Calu3 (cell line): ENCODE measurements at places on chromosomes 13 and 19. TPM values are rescaled to one million over a fixed set of nuclear protein-coding genes. Genes with fewer than 3 reads are reported as not detected.

SERPINE3 gene
- total RNA-seq, result not detected in 2 replicates

GRCh38 chr13:109154546-109154945 lies 525.1 kb downstream of the MYO16 start:
- no peaks in the 10 kb centered on the region for H3K27me3 ChIP-seq
- no peak for DNase-seq
- peaks cover 36% of the 10 kb centered on the region for H3K4me1 ChIP-seq
- peaks cover 5% of the 10 kb centered on the region for H3K36me3 ChIP-seq
- H3K4me3 ChIP-seq, result no peak overlapping the region

DNA sequence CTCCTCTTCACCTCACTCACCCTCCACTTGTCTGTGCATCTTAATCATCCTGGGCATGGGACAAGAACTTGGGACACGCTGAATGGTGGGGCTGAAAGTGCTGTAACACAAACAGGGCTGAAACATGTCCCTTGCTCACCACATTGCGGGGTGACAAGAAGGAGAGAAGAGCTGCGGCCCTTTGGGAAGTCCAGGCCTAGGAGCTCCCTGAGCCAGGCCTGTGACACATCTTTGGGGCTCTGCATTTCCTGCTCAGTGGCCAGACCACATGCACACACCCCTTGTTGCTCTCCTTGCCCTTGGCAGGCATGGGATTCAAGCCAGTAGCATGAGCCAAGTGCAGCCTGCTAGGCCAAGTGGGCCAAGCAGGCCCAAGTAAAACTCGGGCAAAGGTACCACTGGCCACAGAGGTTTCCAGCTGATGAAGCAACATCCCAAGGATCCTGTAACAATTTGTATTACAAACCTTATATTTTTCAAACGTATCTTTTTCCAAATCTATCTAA lies 1384.3 kb upstream of the PCDH20 start:
- no peak overlapping the region for H3K27ac ChIP-seq
- H3K36me3 ChIP-seq, result no peaks in the 10 kb centered on the region
- H3K4me3 ChIP-seq, result no peak overlapping the region
- no peaks in the 10 kb centered on the region for H3K27me3 ChIP-seq

ZNF560 gene
- not detected in 2 replicates for total RNA-seq

DNA sequence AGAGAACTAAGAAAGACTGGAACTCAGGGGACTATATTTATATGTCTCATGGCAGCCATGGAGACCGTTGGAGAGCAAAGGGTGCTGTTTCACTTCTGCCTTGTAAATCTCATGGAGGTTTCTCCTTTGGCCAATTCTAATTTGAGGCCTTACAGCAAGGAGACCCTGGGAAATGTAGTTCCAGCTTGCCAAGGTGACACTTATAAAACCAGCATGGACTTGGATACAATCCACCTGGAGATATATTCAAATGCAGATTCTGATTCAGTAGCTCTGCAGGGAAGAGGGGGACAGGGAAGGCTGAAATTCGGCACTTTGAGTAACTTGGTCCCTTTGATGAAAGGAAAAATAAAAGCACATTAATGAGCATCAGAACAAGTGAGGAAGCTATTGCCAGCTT lies 90.0 kb downstream of the OXGR1 start:
- no peaks in the 10 kb centered on the region for H3K36me3 ChIP-seq
- no peak overlapping the region for H3K4me3 ChIP-seq
- H3K27me3 ChIP-seq, result peaks cover 24% of the 10 kb centered on the region

- H3K27me3 ChIP-seq, result peaks cover 48% of the 10 kb centered on the region
- no peak overlapping the region for H3K27ac ChIP-seq
- DNase-seq, result no peak
- no peaks in the 10 kb centered on the region for H3K4me1 ChIP-seq
- no peak overlapping the region for H3K4me3 ChIP-seq
- H3K36me3 ChIP-seq, result no peaks in the 10 kb centered on the region
These were observed 21.4 kb downstream of the PABPC3 start for GRCh38 chr13:25117312-25117711.

DNA sequence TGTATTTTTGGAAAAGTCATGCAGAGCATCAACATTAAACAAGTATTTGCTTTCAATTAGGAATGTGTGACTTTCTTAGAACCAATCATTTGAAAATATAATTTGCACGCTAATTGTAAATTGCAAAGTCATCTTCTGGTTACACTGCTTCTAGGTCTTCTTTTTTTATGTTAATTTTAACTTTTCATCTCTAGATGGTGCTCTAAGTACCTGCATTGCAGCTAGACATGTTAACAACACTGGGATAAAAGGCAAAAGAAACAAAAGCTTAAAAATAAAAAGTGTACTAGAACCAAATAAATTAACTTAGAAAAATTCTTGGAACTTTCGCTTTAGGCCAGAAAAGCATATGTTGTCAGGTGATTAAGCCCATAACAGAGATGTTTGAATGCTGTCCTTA lies 2758.2 kb downstream of the PCDH9 start:
- no peak overlapping the region for H3K27ac ChIP-seq
- DNase-seq, result no peak
- H3K36me3 ChIP-seq, result no peaks in the 10 kb centered on the region
- H3K4me3 ChIP-seq, result no peak overlapping the region
- H3K27me3 ChIP-seq, result no peaks in the 10 kb centered on the region

GRCh38 chr13:31930490-31930889 lies 101.1 kb upstream of the FRY start:
- peaks cover 5% of the 10 kb centered on the region for H3K36me3 ChIP-seq
- H3K27ac ChIP-seq, result no peak overlapping the region
- DNase-seq, result no peak
- H3K4me1 ChIP-seq, result peaks cover 9% of the 10 kb centered on the region

ZNF486 gene
- total RNA-seq, result 0.91 TPM in 1 of 2 replicates, not detected in the other

GRCh38 chr13:71610876-71611275 lies 256.1 kb downstream of the DACH1 start:
- no peak for DNase-seq
- no peaks in the 10 kb centered on the region for H3K4me1 ChIP-seq
- H3K27ac ChIP-seq, result no peak overlapping the region
- no peak overlapping the region for H3K4me3 ChIP-seq
- no peaks in the 10 kb centered on the region for H3K36me3 ChIP-seq

DNA sequence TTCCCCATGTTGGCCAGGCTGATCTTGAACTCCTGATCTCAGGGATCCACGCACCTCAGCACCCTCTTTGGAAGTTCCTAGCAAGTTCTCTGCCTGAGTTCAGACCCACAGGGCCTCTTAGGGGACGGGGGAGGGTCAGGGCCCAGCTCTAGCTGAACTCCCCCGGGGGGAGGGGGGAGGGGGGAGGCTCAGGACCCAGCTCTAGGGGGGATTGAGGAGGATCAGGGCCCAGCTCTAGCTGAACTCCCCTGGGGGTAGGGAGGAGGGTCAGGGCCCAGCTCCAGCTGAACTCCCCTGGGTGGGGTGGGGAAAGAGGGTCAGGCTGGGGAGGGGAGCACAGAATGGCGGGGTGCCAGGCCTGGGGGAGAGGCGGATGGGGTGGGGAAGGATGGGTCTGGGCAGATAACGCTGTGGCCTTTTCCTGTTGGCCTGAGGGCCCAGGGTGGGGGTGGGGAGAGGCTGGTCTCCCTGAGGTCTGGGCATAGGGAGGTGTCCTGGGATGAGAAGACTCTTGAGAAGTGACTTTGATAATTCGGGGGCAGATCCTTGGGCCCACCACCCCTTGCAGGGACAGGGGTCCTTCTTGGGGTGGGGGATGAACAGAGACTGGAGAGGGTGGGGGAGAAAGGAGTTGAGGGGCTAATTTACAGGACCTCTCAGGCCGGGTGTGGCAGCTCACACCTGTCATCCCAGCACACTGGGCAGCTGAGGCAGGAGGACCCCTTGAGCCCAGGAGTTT lies 5.5 kb upstream of the PTBP1 start:
- peaks cover 8% of the 10 kb centered on the region for H3K36me3 ChIP-seq
- no peaks in the 10 kb centered on the region for H3K27me3 ChIP-seq
- no peaks in the 10 kb centered on the region for H3K4me1 ChIP-seq
- no peak for DNase-seq
- no peak overlapping the region for H3K4me3 ChIP-seq

GJB2 gene
- total RNA-seq, result 3.9 and 4.6 TPM in 2 replicates

GRCh38 chr13:79267560-79267959 lies 138.5 kb downstream of the RBM26 start:
- H3K36me3 ChIP-seq, result no peaks in the 10 kb centered on the region
- DNase-seq, result no peak
- H3K27me3 ChIP-seq, result no peaks in the 10 kb centered on the region

GRCh38 chr13:49319951-49320350 lies 72.2 kb downstream of the CDADC1 start:
- H3K4me1 ChIP-seq, result no peaks in the 10 kb centered on the region
- DNase-seq, result no peak
- H3K36me3 ChIP-seq, result no peaks in the 10 kb centered on the region
- no peak overlapping the region for H3K4me3 ChIP-seq

DNA sequence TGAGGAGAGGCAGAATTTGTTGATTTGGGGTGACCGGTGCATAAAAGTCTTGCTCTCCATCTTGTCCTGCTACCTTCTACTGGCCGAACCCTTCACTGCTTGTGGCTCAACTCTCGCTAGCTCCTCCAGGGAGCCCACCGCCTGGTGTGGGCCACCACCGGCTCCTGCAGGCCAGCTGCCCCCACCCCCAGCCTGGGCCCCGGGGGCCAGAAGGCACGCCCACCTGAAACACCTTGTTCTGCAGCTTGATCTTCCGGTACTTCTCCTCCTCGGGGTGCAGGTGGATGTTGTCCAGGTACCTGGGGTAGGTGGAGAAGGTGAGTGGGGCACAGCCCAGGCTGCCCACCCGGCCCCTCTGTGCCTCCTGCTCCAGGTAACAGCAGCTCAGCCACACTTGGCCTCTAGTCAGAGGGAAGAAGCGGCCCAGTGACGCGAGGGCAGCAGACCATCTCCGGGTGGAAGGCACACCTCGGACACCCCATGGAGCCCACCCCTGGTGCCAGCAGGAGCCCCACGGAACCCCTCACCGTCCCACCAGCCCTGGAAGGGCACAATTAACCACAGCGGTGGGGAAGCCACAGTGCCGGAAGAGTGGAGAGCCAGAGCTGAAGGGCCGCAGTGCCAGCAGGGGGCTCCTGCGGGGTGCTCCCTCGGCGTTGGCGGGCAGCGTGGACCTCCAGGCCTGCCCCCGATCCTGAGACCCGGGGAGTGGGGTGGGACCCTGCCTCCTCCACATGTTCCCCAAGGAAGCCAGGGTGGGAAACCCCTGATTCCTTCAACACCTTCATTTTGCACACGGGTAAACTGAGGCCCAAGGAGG lies 10.1 kb downstream of the UBXN6 start:
- no peak overlapping the region for H3K4me3 ChIP-seq
- H3K27ac ChIP-seq, result no peak overlapping the region
- H3K36me3 ChIP-seq, result peaks cover 23% of the 10 kb centered on the region
- DNase-seq, result no peak
- H3K27me3 ChIP-seq, result no peaks in the 10 kb centered on the region
- no peaks in the 10 kb centered on the region for H3K4me1 ChIP-seq

PSG7 gene
- not detected in 2 replicates for total RNA-seq

GRCh38 chr19:13872339-13872694 lies 4.6 kb upstream of the NANOS3 start:
- no peaks in the 10 kb centered on the region for H3K27me3 ChIP-seq
- H3K4me1 ChIP-seq, result no peaks in the 10 kb centered on the region
- H3K27ac ChIP-seq, result peak overlapping the region; percentile 44
- peak overlapping the region; percentile 66 for H3K4me3 ChIP-seq
- H3K36me3 ChIP-seq, result peaks cover 7% of the 10 kb centered on the region
- DNase-seq, result no peak
